ENCODE measurements at places on chromosomes 7 and 10.

DNA sequence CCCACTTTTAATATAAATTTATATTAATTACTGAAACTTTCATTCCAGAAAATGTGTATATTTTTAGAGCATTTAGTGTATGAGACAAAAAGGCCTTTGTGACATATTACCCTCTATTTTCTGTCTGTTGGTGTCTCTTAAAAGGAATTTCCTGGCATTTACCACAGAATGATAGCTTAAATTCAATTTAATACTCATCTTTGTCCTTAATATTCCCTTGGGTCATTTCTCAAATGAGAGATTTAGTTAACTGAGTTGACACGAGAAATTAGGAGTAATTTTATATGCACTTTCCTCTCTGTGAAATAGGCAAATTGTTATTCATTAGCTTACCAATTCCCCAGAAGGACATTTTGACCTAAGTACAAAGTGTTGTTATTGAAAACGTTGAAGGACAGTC lies 101.7 kb upstream of the CTTNBP2 start:
- DNase-seq, result no peak

DNA sequence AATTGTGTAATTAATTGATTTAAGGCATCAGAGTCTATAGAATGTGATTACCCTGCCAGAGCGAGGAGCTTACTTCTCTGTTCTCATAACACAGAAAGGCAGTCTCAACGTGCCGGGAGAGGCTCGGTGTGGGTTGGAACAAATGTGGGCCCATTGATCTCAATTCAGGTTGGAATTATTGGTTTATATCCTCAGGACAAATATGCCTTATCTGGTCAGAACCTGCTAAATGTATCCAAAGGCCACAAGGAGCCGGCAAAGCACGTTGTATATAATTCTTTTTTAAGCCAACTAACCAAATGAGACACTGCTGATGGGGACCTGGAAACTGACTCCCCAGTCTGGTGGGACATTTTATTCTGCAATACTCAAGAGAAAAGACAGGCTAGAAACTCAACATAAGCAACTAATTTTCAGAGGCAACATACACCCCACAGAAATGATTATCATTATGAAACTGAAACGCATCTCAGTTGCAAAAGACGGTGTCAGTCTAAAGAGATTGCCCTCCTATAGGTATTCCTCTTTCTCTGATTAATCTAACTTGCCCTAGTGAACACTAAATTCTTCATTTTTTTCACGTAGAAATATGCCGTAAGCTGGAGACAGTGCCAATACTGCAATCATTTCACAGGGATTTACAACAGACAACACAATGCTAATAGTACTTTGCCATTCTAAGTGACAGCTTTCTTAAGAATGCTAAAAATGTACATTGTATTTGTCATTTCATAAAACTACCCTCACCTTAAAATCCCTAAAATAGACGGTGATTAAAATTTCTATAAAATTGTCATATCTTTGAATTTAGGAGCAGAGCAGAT lies 9.4 kb downstream of the EBF3 start:
- DNase-seq, result no peak

- no peak for DNase-seq
These were observed 81.3 kb upstream of the SFMBT2 start for GRCh38 chr10:7491949-7492659.

- DNase-seq, result no peak
These were observed 6.2 kb downstream of the SNX13 start for GRCh38 chr7:17934094-17934493.

DNA sequence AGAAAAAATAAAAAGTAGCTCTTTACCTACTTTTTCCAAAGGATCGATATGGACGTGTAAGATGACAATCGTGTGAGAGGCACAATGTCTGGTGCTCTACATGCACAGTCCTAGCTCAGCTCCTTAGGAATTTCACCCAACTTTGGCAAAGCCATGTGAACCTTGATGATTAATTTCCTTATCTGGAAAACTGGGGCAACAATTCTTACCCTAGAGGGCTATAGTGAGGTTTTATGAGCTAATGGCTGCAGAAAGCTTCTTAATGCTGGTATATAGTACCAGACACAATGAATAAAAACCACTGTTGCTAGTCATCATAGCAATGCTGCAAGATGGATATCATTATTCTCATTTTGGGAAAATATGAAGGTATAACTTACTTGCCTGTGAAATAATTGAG lies 202.7 kb downstream of the PARD3 start:
- DNase-seq, result no peak

- DNase-seq, result no peak
These were observed 195.1 kb downstream of the CCDC3 start for GRCh38 chr10:12806228-12807095.

DNA sequence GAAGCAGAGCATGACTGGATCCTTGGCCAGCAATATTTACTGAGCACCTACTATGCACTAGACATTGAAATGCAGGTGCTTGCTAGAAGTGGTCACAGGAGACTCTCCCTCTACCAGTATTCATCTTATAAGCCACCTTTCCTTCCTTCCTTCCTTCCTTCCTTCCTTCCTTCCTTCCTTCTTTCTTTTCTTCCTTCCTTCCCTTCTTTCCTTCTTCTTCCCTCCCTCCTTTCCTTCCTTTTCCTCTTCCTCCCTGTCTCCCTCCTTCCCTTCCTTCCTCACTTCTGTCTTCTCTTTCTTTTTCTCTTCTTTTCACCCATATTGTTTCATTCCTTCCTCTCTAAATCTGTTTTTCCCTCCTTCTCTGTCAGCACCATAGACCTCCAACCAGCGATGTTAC lies 47.3 kb upstream of the TCF7L2 start:
- DNase-seq, result no peak

Measured in NCI-H446 (cell line).